ENCODE measurements at places on chromosomes 2 and 18. TPM values are rescaled to one million over a fixed set of nuclear protein-coding genes. Genes with fewer than 3 reads are reported as not detected.

- DNase-seq: no peak
- no peak overlapping the region for H3K4me3 ChIP-seq
- H3K36me3 ChIP-seq: peaks cover 59% of the 10 kb centered on the region
- no peak overlapping the region for H3K27ac ChIP-seq
- H3K27me3 ChIP-seq: no peaks in the 10 kb centered on the region
Observed at GRCh38 chr18:36158266-36158867, 28.7 kb downstream of the ELP2 start.

DNA sequence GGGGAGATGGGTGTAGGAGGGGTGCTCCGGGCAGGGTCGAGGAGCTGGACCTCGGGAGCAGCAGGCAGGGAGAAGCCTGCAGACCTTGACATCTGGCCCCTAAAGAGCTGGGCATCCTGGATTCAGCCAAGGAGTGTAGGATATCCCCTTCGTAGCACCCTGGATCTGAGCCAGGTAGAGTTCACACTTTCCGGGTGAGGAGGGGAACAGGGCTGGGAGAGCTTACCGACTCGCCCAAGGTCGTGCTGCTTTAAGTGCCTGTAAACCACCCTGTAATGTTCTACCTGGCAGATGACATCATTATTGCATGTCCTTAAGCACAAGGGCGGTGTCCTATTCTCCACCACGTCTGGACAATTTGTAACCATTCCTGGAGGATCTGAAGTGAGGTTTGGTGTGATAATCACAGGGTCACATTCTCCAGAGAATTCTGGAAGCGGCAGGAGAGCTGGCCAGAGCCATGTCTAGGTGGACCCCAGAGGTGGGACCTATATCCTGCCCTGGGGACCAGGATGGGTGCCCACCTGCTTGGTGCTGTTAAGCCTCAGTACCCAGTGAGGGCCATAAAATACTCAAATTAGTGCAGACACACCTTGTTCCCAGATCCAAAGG lies 14.6 kb downstream of the ITM2C start:
- no peak for DNase-seq
- no peaks in the 10 kb centered on the region for H3K27me3 ChIP-seq
- no peak overlapping the region for H3K4me3 ChIP-seq
- no peak overlapping the region for H3K27ac ChIP-seq

GRCh38 chr2:235506997-235507615 lies 13.3 kb downstream of the AGAP1 start:
- H3K36me3 ChIP-seq: no peaks in the 10 kb centered on the region
- no peak overlapping the region for H3K4me3 ChIP-seq
- peaks cover 33% of the 10 kb centered on the region for H3K4me1 ChIP-seq
- no peaks in the 10 kb centered on the region for H3K27me3 ChIP-seq
- no peak for DNase-seq

DNA sequence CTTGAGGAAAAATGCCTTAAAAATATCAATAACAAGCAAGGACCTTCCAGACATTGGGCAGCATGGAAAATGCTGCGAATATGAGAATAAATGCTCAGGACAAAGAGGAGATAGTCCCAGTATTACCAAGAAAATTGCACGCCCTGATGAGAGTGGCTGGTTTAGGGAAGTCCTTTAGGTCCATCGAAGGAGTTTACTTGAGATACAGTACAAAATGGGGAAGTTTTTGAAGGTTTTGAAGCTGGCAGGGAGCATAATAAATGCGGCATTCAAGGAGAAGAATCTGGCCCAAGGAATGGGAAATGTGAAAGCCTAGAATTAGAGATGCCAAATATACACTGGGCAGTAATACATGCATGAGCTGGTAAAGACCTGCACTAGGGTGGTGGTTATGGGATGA lies 90.2 kb upstream of the SPATS2L start:
- H3K4me3 ChIP-seq: no peak overlapping the region
- no peak for DNase-seq
- H3K4me1 ChIP-seq: no peaks in the 10 kb centered on the region
- H3K36me3 ChIP-seq: no peaks in the 10 kb centered on the region

- H3K4me1 ChIP-seq: no peaks in the 10 kb centered on the region
- H3K27me3 ChIP-seq: no peaks in the 10 kb centered on the region
- no peaks in the 10 kb centered on the region for H3K36me3 ChIP-seq
- no peak overlapping the region for H3K27ac ChIP-seq
- H3K4me3 ChIP-seq: no peak overlapping the region
- DNase-seq: no peak
Observed at GRCh38 chr2:228048838-228049490, 132.5 kb downstream of the SPHKAP start.

GRCh38 chr18:45688833-45689232 lies 35.1 kb upstream of the SLC14A1 start:
- DNase-seq: no peak
- H3K27me3 ChIP-seq: no peaks in the 10 kb centered on the region
- no peak overlapping the region for H3K27ac ChIP-seq
- H3K4me3 ChIP-seq: no peak overlapping the region
- no peaks in the 10 kb centered on the region for H3K36me3 ChIP-seq
- H3K4me1 ChIP-seq: no peaks in the 10 kb centered on the region

GRCh38 chr2:164625378-164625971 lies 4.2 kb upstream of the GRB14 start:
- H3K36me3 ChIP-seq: no peaks in the 10 kb centered on the region
- no peaks in the 10 kb centered on the region for H3K4me1 ChIP-seq
- no peak overlapping the region for H3K27ac ChIP-seq
- no peak overlapping the region for H3K4me3 ChIP-seq
- H3K27me3 ChIP-seq: no peaks in the 10 kb centered on the region
- DNase-seq: no peak

DNA sequence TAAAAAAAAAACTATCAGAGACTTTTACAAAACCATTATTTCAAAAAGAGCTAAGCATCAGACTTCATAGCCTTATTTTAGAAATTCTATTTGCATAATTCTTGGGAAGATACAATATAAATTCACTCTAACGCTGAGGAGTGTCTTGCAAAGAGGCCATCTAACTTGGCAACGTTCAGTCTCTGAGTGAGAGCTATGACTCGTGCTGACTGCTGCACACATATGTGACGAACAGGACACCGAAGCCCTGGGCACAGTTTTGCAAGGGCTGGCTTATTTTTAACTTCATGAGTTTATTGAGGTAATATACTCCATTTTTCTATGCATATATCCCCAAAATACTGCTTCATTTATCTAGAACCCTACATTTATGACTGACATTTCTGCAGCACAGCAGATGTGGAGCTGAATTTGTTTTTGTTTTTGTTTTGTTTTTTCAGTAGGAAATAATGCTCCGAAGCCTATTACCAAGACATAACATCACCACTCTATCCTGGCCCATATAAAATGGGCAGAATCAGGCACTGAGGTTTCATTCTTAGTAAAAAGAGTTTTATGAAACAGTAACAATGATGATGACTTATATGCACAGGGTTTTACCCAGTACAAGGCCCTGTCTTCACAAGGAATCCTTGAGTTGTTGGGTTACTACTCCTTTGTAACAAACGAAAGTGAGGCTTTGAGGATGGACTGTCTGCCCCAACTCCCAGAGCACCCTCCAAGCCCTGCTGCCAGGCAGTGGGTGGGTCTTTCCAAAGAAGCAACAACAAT lies 68.3 kb downstream of the CRACDL start:
- no peaks in the 10 kb centered on the region for H3K36me3 ChIP-seq
- no peaks in the 10 kb centered on the region for H3K27me3 ChIP-seq
- no peak overlapping the region for H3K4me3 ChIP-seq
- H3K4me1 ChIP-seq: no peaks in the 10 kb centered on the region
- no peak overlapping the region for H3K27ac ChIP-seq

GRCh38 chr2:127025359-127026166 lies 81.4 kb downstream of the BIN1 start:
- no peaks in the 10 kb centered on the region for H3K36me3 ChIP-seq
- peak; percentile 87 for DNase-seq
- H3K4me1 ChIP-seq: no peaks in the 10 kb centered on the region
- peaks cover 5% of the 10 kb centered on the region for H3K27me3 ChIP-seq
- peak overlapping the region; percentile 44 for H3K4me3 ChIP-seq
- H3K27ac ChIP-seq: no peak overlapping the region

- H3K4me1 ChIP-seq: no peaks in the 10 kb centered on the region
- no peaks in the 10 kb centered on the region for H3K36me3 ChIP-seq
- no peaks in the 10 kb centered on the region for H3K27me3 ChIP-seq
- no peak for DNase-seq
- no peak overlapping the region for H3K4me3 ChIP-seq
- H3K27ac ChIP-seq: peak overlapping the region; percentile 26
Observed at GRCh38 chr2:228329282-228329681, 147.8 kb upstream of the SPHKAP start.

- DNase-seq: no peak
- no peaks in the 10 kb centered on the region for H3K4me1 ChIP-seq
- no peak overlapping the region for H3K4me3 ChIP-seq
- no peaks in the 10 kb centered on the region for H3K27me3 ChIP-seq
- no peaks in the 10 kb centered on the region for H3K36me3 ChIP-seq
- no peak overlapping the region for H3K27ac ChIP-seq
Observed at GRCh38 chr18:37624318-37624717, 58.7 kb upstream of the CELF4 start.

DNA sequence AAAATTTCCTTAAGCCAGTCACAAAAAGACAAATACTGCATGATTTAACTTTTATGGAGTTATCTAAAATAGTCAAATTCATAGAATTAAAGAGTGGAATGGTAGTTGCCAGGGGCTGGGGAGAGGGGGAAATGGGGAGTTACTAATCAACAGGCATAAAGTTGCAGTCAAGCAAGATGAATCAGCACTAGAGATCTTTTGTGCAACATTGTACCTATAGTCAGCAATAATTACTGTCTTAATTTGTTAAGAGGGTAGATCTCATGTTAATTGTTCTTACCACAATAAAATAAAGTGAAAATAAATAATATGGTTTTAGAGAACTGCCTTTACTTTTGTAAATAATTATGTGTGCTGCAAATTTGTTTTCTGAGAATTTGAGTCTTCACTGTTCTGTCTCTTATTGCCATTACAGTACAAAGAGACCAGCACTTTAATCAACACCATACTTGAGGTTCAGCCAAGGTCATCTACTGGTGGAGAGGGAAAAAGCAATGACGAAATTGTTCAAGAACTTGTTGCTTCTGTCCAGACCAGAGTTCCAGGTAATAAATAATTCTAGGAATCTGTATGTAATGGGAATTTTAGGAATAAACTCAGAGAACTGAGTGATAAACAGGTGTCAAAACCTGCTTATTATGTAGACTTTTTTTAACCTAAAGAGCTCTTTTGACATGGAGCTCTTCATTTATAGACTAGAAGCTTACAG lies 75.5 kb downstream of the TRABD2A start:
- no peaks in the 10 kb centered on the region for H3K27me3 ChIP-seq
- DNase-seq: no peak
- H3K4me1 ChIP-seq: no peaks in the 10 kb centered on the region
- no peak overlapping the region for H3K27ac ChIP-seq

- peak overlapping the region; percentile 22 for H3K27ac ChIP-seq
- DNase-seq: no peak
- no peaks in the 10 kb centered on the region for H3K27me3 ChIP-seq
Observed at GRCh38 chr2:25822190-25823117, 55.8 kb downstream of the ASXL2 start.

DNA sequence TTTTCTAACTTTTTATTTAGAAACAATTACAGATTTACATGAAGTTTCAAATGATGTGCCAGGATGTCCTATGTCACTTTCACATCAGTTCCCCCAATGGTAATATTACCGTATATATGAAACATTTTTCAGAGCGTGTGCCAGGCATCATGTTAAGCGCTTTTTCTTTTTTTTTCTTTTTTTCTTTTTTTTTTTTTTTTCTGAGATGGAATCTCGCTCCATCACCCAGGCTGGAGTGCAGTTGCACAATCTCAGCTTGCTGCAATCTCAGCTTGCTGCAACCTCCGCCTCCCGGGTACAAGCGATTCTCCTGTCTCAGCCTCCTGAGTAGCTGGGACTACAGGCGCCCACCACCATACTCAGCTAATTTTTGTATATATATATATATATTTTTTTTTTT lies 5.6 kb upstream of the PPP4R1 start:
- DNase-seq: no peak
- no peaks in the 10 kb centered on the region for H3K36me3 ChIP-seq
- H3K27ac ChIP-seq: no peak overlapping the region
- H3K4me1 ChIP-seq: peaks cover 6% of the 10 kb centered on the region
- no peak overlapping the region for H3K4me3 ChIP-seq

DNA sequence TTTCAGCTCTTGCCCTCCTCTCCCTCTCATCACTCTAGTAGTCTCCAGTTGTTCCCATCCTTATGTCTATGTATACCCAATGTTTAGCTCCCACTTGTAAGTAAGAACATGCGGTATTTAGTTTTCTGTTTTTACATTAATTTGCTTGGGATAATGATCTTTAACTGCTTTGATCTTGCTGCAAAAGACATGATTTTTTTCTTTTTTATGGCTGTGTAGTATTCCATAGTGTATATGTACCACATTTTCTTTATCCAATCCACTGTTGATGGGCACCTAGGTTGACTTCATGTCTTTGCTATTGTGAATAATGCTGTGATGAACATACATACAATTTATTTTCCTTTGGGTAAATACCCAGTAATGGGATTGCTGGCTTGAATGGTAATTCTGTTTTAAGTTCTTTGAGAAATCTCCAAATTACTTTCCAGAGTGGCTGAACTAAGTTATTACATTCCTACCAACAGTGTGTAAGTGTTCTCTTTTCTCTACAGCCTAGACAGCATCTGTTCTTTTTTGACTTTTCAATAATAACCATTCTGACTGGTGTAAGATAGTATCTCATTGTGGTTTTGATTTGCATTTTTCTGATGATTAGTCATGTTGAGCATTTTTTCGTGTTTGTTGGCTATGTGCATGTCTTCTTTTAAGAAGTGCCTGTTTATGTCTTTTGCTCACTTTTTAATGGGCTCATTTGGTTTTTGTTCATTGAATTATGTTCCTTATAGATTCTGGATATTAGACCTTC lies 179.6 kb upstream of the SLC39A10 start:
- H3K36me3 ChIP-seq: no peaks in the 10 kb centered on the region
- H3K27ac ChIP-seq: no peak overlapping the region
- no peak overlapping the region for H3K4me3 ChIP-seq
- DNase-seq: no peak
- no peaks in the 10 kb centered on the region for H3K27me3 ChIP-seq

DNA sequence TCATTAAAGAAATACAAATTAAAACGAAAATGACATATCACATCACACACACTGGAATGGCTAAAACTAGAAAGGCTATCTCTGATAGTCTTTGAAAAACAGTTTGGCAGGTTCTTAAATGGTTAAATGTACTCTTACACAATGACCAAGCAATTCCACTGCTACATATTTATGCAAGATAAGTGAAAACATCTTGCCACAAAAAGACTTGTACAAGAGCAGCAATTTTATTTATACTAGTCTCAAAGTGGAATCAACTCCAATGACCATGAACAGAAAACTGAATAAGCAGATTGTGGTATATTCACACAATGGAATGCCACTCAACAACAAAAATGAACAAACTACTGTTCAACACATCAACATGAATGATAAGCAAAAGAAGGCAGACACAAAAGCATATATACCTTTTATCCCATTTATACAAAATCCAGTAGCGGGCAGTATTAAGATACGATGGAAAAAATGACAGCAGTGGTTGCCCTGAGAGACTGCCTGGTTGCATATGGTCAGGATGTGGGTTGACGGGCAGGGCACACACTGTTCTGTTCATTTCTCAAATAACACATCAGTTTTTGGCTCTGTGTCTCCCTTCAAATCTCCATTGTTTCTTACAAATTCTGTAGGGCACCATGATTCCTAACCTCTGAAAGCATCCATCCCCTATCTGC lies 25.4 kb downstream of the SP100 start:
- H3K4me1 ChIP-seq: peaks cover 28% of the 10 kb centered on the region
- H3K27ac ChIP-seq: peak overlapping the region; percentile 12
- no peaks in the 10 kb centered on the region for H3K27me3 ChIP-seq
- DNase-seq: no peak

CCDC178 gene
- total RNA-seq: not detected

SCYGR4 gene
- not detected for total RNA-seq

RGPD5 gene
- 14.9 TPM for total RNA-seq

TEX44 gene
- not detected for total RNA-seq

All from right atrium auricular region (tissue), 2 donors.